NCI-H1048 (cell line): ENCODE measurements at places on chromosomes 2 and 18.

- DNase-seq = no peak
Measured at GRCh38 chr2:40315683-40316082, 136.2 kb downstream of the SLC8A1 start.

DNA sequence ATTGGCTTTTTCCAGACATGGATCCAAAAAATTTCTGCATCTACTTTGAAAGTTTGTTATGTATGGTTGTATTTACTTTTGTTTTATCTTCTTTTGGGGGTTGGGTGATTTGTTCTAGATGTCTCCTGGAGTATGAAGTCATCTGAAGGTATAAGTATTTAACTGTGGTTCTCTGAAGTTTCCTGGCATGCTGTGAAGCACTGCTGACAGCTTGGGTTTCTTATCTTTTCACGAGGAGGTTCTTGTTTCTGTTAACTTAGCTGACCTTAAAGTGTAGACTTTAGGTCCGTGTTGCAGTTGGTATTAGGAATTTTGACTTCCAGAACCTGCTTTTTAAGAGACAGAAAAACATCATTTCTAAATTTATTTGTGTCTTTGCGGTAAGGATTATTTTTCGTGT, 15.9 kb downstream of the GLS start:
- DNase-seq = no peak

DNA sequence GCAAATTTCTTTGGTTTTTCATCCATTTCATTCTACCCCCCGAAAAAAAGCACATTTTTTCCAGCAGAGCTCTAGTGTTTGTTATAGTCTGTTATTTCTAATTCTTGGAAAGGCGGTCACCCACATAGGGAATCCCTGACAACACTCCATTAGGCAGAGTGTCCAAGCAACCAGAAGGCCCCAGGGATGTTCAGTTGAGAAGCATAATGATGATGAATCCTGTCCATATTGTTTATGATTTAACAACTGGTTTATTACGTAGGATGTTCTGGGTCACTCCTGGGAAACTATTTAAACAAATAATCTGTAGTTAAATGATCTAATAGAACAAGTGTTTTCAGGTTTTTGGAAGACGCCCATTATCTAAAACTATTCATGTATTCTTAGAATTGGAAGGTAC, 388.7 kb downstream of the TNS1 start:
- no peak for DNase-seq

- no peak for DNase-seq
Measured at GRCh38 chr2:42693013-42693615, 70.8 kb downstream of the OXER1 start.

DNA sequence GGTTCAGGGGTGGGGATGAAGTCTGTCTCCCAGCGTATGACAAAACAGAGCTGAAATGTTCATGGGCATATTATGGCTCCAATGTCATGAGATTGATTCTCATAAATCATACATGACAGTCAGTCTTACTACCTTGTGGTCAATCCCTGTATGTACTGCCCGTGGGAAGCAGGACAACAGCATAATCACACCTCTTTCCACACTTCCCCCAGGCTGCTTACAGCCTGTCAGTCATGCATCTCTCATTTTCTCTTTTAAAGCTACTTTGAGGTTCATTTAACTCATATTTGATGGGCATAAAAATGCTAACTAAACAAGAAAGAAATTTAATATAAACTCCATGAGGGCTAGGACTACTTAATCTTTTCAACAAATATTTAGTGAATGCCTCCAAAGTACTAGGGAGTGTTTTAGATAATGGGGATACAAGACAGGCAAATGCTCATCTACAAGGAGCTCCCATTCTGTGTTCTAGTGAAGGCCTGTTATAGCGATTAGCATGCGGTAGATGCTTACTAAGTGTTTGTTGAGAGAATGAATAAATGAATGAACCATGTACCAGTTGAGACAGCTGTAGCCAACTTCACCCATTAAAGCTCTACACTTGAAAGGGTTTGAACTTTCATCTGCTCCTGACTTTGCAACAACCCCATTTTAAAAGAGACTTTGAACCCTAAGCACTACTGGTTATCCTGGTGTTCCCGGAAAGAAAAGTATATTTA, 89.1 kb downstream of the ALPK2 start:
- no peak for DNase-seq

GRCh38 chr2:207254591-207255464, 89.1 kb upstream of the KLF7 start:
- DNase-seq = no peak

DNA sequence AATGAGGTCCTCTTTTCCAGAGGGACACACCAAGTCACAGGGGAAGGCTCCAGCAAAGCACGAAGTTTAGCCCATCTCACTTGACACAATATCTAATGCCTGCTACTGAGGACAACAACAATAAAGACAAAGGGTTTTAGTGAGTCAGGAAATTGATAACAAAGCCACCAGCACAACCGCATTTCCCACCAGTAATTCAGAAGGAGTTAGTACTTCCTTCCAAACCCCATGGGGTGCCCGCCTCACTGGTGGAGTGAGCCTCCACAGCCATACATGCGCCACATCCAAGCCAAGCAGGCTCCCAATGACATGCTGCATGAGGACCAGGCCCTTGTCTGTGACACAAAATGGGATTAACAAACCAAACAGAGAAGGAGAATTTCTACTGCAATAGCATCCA, 40.1 kb downstream of the MRPL35 start:
- no peak for DNase-seq

- DNase-seq = no peak
Measured at GRCh38 chr2:38436227-38436664, 59.2 kb upstream of the ATL2 start.

GRCh38 chr18:27959101-27959500, 217.8 kb downstream of the CDH2 start:
- no peak for DNase-seq

GRCh38 chr2:222871291-222871690, 10.5 kb downstream of the ACSL3 start:
- no peak for DNase-seq

GRCh38 chr2:199458009-199458805, 468 bp upstream of the SATB2 start:
- DNase-seq = no peak

GRCh38 chr2:47145466-47145865, 9.6 kb downstream of the STPG4 start:
- DNase-seq = no peak

- no peak for DNase-seq
Measured at GRCh38 chr2:63058144-63058920, 7.7 kb downstream of the OTX1 start.

DNA sequence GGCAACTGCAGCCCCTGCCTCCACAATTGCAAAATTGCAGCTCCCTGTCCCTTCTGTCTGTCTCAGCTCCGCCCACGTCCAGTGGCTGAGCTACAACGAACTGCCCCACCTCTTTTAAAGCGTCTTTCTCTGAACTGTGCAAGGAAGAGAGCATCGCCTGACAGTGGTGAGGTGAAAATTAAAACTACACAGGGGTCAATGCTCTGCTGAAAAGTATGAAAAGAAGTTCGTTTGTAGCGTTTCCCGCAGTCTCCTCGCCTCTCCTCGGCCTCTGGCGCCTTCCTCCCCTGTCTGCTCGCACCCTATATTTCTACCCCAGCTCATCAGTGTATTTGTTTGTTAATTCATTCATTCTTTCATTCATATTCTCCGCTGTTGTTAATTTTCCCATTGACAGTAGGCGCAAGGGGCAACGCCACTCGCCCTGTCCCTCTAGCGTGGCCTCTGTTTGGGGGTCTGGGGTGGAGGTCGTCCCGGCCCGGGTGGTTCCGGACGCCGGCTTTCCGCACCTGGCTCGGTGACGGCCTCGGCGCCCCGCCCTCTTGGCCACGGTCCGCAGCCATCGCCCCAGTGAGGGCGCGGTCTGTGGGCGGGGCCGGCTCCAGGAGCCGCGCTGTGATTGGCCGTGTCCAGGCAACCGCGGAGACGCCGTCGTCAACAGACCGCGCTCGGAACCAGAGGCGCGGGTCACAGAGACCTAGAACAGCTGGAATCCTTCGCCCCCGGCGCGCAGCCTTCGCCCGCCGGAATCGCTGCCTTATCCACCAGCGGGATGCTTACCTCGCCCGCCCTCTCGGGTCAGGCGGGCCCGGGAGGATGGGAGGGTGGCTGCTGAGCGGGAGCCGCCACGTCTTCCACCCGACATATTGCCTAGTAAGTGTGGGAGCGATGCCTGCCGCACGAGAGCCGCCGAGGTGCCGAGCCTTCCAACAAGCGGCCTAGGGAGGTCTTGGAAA, at the start of gene VWA3B:
VWA3B (plus strand) TSS at position 677 of the 956 bp plus-strand sequence. CDS start 5,926 bp downstream, outside the sequence.
- DNase-seq = peak; percentile 38

GRCh38 chr18:58996131-58996641, 131.5 kb downstream of the ZNF532 start:
- no peak for DNase-seq

- no peak for DNase-seq
Measured at GRCh38 chr2:65487404-65487803, 55.0 kb upstream of the SPRED2 start.

DNA sequence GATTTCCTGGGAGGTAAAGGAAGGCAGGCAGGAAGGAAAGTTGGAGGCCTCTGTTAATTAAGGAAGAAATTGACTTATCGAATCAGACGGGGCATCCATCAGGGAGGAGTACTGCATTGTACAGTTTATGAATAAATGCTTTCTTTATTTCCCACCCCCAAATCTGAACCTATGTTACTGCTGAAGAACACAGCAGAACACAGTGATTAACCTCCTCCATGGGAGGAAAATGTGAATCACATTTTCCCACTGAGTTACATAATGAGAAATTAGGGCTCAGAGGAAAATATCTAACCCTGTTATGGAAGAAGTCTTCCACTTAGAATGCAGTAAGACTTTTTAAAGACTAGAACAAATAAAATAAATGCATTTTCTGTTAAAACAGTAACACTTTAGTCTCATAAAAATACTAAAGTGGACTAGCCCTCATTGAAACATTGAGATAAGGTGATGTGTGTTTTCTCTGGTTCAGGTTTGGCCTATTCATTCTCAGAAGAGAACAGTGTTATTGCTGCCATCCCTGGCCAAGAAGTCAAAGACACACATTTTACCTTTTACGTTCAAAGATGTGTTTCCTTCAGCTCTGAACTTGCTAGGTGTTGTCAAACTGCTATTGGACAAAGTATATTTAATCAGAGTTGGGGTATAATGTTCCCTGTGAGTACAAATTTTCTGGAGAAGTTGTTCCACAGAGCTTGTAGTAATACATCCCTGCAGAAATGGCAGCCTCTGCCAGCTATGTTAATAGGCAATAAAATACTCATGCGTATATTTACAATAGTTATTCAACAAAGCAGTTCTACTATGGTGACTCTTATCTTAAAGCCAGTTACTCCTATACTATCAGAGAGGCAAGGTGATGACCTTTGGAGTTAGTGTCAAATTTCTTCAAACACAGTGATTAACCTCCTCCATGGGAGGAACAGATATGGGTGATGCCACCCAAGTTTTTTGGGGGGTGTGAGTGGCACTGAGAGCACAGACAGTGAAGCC, 11.1 kb downstream of the DNAH6 start:
- no peak for DNase-seq

- no peak for DNase-seq
Measured at GRCh38 chr2:6418291-6418690, 447.4 kb downstream of the CMPK2 start.

DNA sequence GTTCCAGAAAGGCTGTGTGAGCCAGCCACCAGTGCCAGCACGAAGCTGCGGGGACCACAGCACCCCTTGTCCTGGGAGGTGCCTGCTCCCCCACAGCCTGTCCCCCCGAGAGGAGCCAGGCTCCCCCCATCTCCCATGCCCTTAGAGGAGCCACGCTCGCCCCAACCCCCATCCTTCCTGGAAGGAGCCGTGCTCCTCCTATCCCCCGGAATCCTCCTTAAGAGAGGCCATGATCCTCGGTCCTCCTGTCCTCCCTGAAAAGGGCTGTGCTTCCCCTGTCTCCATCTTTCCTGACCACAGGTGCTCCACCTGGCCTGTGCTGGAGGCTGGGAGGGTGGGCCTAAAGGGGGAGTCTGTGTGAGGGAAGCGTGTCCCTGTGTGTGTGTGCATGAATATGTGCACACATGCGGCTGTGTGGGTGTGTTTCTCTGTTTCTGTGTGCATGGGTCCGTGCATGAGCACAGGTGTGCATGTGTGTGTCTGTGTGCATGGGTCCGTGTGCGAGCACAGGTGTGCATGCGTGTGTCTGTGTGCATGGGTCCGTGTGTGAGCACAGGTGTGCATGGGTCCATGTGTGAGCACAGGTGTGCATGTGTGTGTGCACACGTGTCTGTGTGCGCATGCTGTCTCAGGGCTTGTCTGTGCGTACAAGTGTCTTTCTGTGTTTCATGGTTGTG, 80.3 kb downstream of the RTP5 start:
- DNase-seq = no peak

- no peak for DNase-seq
Measured at GRCh38 chr2:163656622-163657280, 79.1 kb downstream of the FIGN start.

DNA sequence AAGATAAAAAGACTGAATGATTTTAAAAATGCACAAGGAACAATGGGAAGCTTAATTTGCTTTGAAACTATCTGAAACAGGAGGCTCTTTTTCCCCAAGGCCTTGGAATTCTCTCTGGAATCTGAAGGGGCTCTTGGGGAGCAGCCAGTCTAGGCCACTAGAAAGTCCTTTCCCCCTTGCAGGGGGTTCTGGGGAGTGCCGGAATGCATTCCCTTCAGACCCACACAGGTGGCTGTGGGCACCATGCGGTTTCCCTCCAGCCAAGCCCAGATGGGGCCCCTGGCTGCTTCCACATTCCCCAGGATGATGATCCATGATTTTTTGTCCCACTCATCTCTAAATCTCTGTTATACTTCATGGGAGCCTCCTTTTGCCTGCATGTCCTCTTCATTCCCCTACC, 10.7 kb downstream of the GPR45 start:
- DNase-seq = no peak

- DNase-seq = no peak
Measured at GRCh38 chr2:102060792-102061191, 69.0 kb downstream of the IL1R2 start.

DNA sequence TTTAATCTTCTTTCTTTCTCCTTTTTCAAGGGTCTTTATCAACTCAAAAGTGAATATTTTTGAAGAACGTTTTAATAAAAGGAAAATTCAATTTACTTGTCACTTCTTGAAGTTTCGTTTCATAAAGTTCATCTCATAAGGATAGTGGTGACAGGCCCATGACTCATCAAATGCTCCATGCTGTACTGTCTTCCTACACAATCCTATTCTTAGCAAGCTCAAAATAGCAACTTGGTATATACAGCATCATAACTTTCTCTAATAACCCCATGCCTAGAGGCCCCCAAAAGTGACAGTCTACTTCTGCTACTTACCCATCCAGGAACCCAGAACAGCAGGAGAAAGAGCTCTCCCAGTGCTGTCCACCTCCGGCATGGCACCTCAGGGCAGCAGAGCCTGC, 7.7 kb downstream of the FBXO15 start:
- no peak for DNase-seq

- DNase-seq = no peak
Measured at GRCh38 chr2:204544961-204545860, at the start of gene PARD3B. Gene PARD3B, plus strand, starts transcription at chr2:204545475. Its CDS starts 525 bp downstream, at chr2:204546000.
